ENCODE measurements at places on chromosomes 3 and 15.
A peak's percentile ranks its signal among the peaks of the same experiment; 100 is the strongest.

DNA sequence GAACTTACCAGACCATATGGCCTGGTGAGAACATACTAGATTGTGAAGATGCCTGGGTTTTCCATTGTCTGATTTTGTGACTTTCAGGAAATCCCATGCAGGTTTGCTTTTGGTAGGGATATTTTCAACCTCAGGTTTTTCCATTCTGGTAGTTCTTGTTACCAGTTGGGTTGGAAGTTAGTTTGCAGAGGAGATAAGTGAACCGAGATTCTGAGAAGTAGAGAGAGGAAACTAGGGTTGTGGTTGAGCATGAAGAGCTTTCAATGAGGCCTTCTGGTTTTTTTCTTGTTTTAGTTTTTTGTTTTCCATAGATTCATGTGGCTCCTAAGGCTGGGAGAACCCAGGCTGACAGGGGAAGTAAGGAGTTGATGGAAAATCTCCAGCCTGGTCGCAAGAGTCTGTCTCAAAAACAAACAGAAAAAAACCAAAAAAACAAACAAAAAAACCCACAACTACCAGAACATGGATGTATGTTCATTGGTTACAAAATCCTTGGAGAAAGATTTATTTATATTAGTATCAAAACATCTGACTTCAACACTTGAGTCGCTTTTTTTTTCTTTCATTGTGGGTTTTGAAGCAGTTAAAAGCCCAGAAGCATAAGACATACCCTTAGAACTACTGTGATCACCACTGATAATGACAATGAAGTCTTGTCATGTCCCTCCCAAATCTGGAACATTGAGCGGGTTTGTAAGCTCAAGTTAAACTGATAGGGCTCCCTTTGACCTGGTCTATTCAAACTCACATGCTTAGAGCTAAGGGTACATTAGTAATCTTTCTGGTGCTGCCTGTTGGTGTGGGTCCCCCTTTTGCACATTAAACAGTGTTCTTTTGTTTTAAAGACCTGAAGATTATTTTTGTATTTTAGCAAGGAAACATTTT lies 3.2 kb downstream of the GPR171 start:
- no peak for DNase-seq

DNA sequence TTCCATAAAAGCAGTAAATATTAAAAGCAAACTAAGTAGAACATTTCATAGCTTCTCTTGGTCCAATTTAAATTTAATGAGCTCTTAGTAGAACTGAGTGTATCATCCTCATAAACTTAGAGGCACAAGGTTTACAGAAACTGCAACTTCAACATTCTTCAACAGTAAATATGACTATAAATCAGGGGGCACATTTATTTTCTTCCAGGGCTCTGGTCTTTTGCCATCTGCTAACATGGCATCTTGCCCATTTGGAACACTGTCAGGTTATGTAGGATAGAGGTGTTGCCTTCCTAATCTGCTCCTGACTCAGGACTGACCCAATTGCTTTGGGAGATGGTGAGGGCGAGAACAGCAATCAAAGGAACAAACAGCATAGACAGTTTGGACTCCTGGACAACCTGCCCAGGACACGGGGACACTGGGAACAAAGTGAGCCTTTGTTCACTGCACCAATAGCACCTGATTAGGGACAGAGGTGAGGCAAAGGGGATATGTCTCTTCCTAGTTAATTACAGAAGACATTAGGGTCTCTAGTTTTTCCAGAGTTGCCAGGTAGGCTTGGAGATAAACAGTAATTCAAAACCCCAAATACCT lies 610.2 kb upstream of the ROBO2 start:
- no peak for DNase-seq

- DNase-seq = no peak
Observed at GRCh38 chr3:178808748-178809147, 262.9 kb downstream of the ZMAT3 start.

GRCh38 chr3:32373844-32374243 lies 17.8 kb upstream of the CMTM7 start:
- DNase-seq = no peak

DNA sequence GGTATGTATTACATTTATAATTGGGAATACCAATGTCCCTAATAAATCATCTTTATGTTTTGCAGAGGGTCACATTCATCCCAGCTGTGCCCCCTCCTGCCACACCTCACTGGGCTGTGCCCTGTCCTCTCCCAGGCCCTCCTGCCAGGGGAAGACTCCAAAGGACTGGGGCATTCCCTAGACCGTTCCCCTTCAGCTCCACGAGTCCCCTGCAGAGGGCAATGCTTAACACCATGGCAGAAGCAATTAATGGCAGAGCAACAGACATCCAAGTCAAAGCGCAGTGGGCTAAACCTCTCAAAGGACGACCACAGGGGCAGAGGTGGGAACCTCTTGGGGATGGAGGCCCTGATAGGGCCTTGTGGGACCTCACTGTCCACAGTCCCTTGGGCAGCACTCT lies 71.3 kb upstream of the SEC13 start:
- peak; percentile 40 for DNase-seq

- no peak for DNase-seq
Observed at GRCh38 chr15:48149858-48150257, 28.2 kb downstream of the MYEF2 start.

DNA sequence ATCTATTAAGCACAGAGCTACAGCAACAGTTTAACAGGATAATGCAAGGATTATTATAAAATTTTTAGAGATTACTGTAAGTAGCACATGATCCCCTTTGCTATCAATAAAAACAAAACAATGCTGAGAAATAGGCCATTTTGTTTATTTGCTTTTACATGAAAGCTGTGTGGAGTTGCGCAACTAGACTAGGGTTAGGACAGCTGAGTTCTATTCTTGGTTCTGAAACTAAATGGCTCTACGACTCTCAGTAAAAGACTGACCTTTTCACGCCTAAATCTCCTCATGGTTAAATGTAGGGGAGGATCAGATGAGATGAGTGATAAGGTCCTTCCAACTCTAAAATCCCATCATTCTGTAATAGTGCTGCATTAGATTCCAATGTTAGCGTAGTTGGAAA lies 25.0 kb downstream of the KCNMB2 start:
- no peak for DNase-seq

- no peak for DNase-seq
Observed at GRCh38 chr3:151256749-151257148, 21.6 kb downstream of the P2RY14 start.

- no peak for DNase-seq
Observed at GRCh38 chr3:57012847-57013246, 47.6 kb upstream of the SPATA12 start.

DNA sequence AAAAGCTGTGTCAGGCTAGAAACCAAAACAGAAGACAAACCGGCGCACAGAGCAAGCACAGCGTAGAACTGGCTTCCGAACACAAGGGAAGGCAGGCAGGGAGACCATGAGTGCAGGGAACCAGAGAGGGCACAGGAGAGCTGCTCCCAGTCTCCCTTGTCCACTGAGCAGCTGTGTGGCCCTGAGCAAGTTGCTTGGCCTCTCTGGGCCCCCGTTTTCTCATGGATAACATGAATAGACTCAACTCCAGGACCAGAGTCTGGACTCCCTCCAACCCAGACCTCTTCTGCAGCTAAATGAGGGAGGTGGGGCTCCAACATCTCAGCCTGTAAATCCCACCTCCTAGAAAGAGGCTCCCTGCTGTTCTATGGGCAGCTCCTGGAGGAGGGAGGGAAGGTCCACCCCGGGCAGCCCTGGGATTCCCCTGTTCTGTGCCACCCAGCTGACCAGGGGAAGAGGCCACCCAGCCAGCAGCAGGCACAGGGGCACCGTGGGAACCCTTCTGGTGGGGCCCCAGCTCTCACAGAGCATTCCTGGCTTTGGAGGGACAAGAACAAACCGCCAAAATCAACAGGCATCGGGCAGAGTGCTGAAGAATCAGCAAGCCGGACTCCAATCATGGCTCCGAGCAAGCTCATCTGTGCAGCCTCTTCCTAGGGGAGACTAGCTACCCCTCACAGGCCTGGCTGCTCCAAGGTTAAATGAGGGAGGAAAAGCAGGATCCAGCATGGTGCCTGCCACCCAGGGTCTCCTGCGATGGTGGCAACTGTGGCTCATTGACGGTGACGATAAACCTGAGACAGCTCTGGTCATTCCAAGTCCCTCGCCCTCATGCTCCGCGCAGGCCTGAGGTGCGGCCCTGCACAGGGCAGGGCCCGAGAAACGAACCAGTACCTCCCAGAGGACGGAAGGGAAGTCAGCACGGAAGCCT lies 15.1 kb downstream of the XXYLT1 start:
- DNase-seq = no peak

DNA sequence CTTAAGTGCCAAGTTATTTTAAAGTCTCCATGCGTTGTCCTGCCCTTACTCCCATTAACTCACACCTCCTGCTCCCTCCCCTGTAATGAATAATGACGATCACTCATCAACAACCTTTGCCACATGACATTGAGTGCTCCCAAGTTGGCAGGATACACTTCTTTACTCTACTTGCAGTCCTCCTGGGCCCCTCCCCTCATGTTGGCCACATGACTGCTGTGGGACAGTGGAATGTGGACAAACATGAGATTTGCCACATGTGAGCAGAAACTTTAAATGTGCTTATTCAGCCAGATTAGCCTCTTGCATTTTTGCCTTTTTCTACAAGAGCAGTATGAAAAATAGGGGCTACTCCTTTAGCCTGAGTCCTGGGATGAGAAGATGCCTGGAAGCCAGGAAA lies 167.9 kb downstream of the DCLK3 start:
- DNase-seq = no peak

DNA sequence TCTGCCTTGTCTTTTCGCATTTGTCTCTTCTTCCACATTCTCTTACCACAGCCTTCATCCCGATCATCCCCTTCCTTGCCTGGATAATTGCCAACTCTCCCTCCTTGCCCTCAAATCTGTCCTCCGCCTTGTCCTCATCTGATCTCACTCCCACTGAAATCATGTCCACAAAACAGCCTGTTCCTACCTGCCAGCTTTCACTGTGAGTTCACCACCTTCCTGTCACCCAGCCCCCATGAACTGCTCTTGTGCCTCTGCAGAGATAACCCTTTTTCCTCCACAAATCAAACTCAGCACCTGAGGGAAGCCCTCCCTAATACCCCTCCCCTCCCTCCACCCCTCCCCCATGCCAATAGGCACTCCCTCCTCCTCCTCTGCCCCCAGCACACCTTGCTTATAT lies 4.8 kb upstream of the ADCY5 start:
- no peak for DNase-seq

- no peak for DNase-seq
Observed at GRCh38 chr3:194959217-194959616, 273.5 kb downstream of the FAM43A start.

Data from H9 (cell line).